ENCODE measurements at places on chromosomes 13 and 19.

GRCh38 chr19:30930941-30931706 lies 418.1 kb downstream of the TSHZ3 start:
- DNase-seq: no peak

DNA sequence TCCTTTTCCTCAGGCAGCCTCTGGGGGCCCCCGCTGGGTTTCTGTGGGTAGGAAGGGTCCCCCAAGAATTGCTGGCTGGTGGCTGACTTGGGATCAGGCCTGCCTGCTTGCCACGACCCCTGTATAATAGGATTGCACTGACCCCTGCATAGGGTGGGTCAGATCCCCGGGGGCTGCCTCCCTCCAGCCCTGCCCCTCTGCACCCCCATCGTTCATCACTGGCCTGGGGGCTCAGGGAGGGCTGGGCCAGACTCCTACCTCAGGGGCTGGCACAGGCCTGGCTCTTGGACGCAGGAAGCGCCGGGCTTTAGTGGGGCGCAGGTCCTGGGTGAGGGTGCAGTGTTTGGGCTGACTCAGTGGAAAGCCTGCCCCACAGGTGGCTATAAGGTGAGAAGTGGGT lies 10.6 kb downstream of the NDUFB7 start:
- no peak for DNase-seq

- DNase-seq: peak; percentile 56
Observed at GRCh38 chr19:40403262-40403984, 9.8 kb downstream of the PRX start.

- DNase-seq: no peak
Observed at GRCh38 chr13:45412274-45413049, 5.7 kb downstream of the SLC25A30 start.

All from stimulated activated CD8-positive, alpha-beta memory T cell treated with anti-CD3 and anti-CD28 coated beads, Interleukin-7, amount 100 ng/mL, for 1 hour (primary cell).